ENCODE measurements at places on chromosomes 12 and 14. TPM values are rescaled to one million over a fixed set of nuclear protein-coding genes. Genes with fewer than 3 reads are reported as not detected.

DIP2B gene
- 24.5 TPM for total RNA-seq

SELPLG gene
- total RNA-seq: 0.85 TPM

DMAC2L gene
- total RNA-seq: 2.3 TPM

RNF31 gene
- total RNA-seq: 28.8 TPM

CRACR2A gene
- 10.7 TPM for total RNA-seq

KRT6A gene
- total RNA-seq: 1.4 TPM

SDR9C7 gene
- total RNA-seq: not detected

TMED8 gene
- 15.3 TPM for total RNA-seq

CLEC6A gene
- total RNA-seq: not detected

SMCO3 gene
- total RNA-seq: 0.38 TPM

Measured in regular cardiac myocyte (primary cell).